ENCODE measurements at places on chromosomes 3 and 15.

DNA sequence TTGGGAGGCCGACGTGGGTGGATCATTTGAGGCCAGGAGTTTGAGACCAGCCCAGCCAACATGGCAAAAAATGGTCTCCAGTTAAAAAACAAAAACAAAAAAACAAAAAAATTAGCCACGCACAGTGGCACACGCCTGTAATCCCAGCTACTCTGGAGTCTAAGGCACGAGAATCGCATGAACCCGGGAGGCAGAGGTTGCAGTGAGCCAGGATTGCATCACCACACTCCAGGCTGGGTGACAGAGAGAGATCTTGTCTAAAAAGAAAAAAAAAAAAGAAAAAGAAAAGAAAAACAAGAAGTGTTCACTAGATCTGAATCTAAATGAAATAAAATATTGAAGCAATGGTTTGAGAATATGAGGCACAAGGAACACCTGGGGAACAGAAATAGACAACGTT, 36.7 kb downstream of the SLC9A9 start:
- no peak for DNase-seq

- no peak for DNase-seq
These were observed 30.5 kb upstream of the GNB5 start for GRCh38 chr15:52221730-52222129.

- DNase-seq, result peak; percentile 49
These were observed 61.6 kb upstream of the RYK start for GRCh38 chr3:134312072-134312872.

DNA sequence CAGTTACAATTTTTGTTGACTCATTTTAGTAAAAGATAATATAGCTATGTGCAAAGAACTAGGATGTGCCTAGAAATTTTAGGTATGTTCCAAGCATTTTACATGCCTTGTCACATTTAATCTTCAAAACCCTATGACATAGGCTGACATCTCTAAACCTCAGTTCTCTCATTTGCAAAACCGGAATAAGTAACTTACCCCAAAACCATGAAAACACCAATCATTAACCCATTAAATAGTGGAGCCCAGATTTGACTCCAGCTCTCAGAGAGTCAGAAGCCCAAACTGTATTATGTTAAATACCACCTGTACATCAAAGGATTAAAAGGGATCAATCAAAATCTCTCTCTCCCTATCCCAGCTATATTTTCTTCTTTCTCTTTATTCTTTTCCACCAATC, 36.6 kb downstream of the GSK3B start:
- no peak for DNase-seq

- DNase-seq, result no peak
These were observed 62.7 kb downstream of the PXYLP1 start for GRCh38 chr3:141294301-141294700.

DNA sequence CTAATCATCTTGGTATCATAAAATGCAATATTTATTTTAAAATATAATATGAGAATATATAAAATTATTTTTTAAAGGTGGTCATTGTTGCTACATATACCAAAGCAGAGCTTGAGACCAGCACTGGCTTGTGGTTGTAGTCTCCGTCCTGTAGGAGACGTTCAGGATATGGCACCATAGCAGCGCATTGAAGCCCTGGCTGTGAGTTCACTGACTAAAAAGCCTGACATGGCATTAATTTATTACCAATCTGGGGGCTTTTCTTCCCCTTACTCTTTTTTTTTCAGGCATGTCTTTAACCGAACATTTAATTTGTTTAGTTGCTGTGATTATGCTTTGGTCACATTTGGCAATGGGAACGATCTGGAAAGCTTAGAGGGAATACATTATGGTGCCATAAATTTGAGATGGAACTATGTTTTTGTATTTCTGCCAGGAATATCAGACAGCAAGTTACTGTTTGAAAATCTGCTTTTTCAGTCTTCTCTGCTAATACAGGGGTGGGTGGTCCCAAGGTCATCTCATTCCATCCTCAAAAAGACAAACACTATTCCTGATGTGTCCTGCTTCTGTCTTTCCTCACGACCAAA, 108.5 kb downstream of the ZIC4 start:
- no peak for DNase-seq

GRCh38 chr15:74212494-74212893, 9.9 kb upstream of the STRA6 start:
- DNase-seq, result no peak

DNA sequence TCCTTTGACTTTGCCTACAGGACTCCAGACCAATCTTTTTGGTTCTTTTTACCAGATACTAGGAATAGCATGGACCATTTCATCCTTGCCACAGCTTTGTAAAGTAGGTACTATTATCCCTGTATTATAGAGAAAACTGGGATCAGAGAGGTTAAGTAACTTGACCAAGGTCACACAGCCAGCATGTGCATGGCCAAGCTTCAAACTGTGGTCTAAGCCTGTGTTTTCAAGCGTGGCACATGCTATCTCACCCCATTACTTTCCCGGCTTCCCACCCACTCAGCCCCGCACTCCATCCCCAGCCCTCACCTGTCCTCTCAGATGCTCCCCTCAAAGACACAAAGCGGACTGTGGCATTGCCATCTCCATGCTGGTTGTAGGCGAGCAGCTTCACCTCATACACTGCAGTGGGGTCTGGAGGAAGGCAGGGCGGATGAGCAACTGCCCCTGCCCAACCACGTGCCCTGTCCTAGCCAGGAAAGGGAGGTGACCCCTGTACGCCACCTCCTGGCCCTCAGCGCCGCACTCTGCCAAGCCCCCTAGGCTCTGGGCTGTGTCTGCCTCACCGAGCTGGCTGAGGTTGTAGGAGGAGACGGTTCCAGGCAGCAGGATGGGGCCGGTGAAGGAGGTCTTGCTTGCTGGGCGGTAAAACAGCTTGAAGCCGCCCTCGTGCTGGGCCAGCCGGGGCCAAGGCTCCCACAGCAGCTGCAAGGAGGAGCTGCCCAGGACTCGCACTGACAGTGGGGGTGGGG, 25.7 kb downstream of the RNU5B-1 start:
- no peak for DNase-seq
